ENCODE measurements at places on chromosomes 6 and 20.
A peak's percentile ranks its signal among the peaks of the same experiment; 100 is the strongest.

DNA sequence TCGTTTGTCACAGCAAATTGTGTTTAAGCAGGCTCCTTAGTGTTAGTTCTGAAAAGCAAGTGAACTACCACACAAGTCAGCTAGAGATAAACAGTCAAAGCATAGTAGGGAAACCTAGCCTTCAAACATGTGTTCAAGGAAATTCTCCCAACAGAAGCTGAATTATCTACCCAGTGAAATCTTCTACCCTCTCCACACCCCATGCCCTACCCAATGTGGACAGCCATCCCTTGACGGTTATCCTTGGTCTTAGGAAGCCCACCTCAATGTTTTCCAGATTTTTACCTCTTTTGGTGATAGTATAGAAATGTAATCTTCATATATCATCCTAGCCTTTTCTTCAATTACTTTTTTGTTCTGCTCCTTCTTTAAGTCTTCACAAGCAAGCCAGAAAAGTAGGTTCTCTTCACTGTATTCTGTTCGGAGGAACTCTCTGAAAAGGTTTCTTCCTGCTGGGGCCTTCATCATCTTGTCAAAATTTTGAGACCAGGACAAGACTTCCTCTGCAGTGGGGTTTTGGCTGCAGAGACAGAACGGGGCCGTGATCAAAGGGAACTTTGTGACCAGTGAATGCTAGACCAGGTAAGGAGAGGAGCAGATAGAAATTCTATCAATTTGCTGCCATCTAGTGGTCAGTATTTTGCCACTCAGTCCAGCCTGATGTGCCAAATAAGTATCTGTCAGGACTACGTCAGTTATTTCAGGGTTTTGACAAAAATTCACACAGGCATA, 21.6 kb upstream of the MTRF1L start:
- peak; percentile 50 for DNase-seq

- peak; percentile 82 for DNase-seq
Observed at GRCh38 chr6:24910961-24911725, 24.6 kb downstream of the RIPOR2 start.

DNA sequence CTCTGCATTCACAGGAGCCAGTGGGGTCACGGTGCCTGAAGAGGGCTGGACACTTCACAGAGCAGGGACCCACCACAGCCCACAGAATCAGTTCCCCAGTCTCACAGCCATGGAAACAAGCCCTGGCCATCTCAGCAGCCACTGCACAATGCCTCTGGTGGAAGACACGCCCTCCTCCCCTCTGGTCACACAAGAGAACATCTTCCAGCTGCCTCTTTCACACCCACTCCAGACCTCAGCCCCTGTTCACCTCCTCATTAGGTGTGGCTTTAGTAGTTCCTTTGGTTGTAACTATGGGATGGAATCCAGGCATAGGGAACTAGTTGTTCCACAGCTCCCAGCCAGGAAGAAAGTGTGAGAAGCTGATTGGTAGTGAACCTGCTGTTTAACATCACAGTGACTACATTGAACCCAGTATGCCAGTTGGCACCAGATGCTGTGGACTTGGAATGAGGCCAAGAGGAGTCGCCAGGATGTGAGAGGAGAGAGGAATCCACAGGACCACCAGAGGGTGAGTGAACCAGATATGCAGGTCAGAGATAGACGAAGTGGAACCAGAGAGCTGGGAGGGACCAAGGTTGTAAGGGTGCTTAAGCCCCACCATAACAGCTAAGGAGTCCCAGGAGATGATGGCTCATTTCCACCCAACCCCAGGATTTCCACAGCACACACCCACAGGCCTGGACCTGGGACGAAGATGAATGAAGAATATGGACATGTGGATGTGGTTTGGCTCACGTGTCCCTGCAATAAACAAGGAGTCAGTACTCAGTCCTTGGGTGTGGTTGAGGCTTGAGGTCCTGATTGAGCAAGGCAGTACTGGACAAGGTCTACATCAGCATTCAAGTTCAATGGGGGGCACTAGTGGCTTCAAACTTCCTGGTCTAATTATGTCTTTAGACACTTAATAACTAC, 8.8 kb upstream of the BTN3A3 start:
- DNase-seq: no peak

GRCh38 chr20:46400253-46400652, 6.2 kb downstream of the ELMO2 start:
- no peak for DNase-seq

DNA sequence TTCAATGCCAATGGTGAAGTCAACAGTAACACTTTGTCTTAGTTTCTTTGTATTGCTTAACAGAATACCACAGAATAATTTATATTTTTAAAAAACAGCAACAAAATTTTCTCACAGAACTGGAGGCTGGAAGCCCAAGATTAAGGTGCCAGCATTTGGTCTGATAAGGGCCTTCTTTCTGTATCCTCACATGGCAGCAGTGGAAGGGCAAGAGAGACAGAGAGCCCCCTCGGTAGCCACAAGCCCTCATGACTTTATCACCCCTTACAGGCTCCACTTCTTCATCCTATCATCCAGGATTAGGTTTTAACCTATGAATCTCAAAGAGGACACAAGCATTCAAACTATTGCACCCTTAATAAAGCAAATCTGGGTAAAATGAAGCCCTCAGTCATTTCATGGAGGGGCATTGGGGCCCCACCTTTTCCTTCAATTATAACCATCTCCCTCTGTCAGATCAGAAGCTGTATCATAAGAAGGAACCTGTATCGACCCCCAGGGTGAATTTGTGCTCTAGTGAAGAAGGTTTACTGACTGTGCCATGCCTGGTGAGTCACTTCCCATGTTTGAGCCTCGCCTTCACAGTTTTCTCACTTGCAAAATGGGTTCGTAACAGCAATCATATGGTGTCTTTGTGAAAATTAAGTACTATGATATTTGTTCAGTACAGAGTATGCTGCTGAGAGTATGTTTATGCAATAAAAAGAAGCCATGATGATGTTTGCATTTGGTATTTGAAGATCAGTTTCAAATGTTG, 178.2 kb downstream of the LRFN2 start:
- no peak for DNase-seq

- DNase-seq: no peak
Observed at GRCh38 chr6:110239526-110240274, 59.5 kb downstream of the CDC40 start.

DNA sequence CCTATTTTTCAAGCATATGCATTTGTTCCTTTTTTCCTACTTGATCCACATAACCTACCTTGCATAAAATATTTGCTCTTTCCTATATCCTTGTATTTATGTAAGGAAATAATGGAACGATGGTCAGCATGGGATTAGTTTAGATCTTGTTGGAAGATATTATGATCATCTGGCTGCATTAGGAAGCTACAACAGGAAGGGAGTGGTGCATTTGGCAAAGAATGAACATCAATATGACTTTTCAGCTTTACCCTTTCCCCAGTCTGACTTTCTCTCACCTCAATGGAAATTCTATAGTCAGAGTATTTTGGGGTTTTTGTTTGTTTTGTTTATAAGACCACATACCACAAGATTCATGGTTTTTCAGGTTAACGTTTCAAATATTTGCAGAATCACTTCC, 66.0 kb downstream of the HS3ST5 start:
- DNase-seq: no peak

DNA sequence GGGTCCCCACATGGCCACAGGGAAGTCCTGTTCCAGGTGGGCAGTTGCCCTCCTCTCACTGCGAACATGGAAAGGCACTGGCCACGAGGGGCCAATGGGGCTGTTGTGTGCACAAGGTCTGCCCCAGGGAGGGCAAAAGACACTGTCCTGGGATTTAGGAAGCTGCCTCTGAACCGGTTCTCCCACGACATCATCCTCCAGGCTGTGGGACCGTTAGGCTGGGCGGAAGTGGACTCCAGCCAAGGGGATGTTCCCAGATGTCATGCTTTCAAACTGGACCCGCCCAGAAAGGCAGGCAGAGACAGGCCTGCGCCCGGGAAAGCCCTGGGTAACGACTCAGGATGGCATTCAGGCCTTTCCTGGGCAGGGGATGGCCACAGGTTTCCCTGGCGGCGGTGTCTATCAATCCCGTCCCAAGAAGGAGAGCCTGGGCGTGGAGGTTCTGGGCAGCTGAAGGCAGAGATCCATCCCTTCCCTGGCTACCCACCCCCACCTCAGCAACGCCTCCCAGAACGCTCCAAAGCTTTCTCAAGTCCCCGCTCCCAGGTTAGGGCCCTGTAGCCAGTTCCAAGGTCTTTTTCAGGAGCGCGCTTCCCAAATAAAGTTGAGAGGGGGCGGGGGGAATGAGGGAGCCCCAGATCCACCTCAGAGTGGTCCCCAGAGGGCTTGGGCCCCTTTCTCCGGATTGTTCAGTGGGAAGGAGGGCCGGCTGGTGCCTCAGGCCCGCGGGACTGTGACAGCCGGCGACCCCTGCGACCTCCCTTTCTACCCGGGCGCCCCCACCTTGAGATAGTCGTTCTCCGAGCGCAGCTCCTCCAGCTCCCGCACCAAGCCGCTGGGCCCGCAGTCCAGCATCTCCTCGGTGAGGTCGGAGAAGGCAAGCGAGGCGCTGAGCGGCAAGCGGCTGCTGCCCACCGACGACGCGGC, 13.8 kb upstream of the TLDC2 start:
- DNase-seq: no peak
